Left ventricle myocardium inferior (tissue), 1 donor: ENCODE measurements at places on chromosomes 7 and 10.
A peak's percentile ranks its signal among the peaks of the same experiment; 100 is the strongest.

- H3K27me3 ChIP-seq: no peaks in the 10 kb centered on the region
- no peak overlapping the region for H3K4me3 ChIP-seq
- DNase-seq: no peak
- H3K36me3 ChIP-seq: no peaks in the 10 kb centered on the region
- peaks cover 6% of the 10 kb centered on the region for H3K4me1 ChIP-seq
Measured at GRCh38 chr10:88507826-88508453, 75.2 kb downstream of the RNLS start.

GRCh38 chr10:80292607-80293239 is 3.3 kb upstream of the MAT1A start:
- H3K27ac ChIP-seq: no peak overlapping the region
- H3K4me3 ChIP-seq: no peak overlapping the region
- peaks cover 51% of the 10 kb centered on the region for H3K27me3 ChIP-seq
- H3K36me3 ChIP-seq: no peaks in the 10 kb centered on the region

DNA sequence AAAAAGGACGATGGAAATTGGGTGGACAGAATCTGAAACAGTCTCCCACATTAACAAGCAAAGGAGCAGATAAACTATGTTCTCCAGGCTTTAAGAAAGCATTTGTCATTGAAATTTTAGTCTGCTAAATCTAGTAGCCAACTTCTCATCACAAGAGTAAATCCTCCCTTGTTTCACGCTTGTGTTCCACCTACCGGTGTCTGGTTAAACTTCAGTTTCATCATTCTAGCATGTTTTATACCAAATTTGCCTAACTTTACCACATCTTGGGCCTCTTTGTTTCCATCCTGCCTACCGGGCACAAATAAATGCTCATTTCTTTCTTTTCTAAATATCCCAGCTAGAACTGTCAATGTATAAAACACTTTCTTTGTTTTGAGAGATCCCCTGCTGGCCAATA is 5.8 kb downstream of the LIPA start:
- peaks cover 31% of the 10 kb centered on the region for H3K4me1 ChIP-seq
- DNase-seq: no peak
- H3K4me3 ChIP-seq: no peak overlapping the region
- H3K27ac ChIP-seq: no peak overlapping the region
- no peaks in the 10 kb centered on the region for H3K27me3 ChIP-seq

GRCh38 chr10:13997650-13998049 is 333.1 kb downstream of the FRMD4A start:
- H3K36me3 ChIP-seq: no peaks in the 10 kb centered on the region
- H3K4me3 ChIP-seq: no peak overlapping the region
- DNase-seq: no peak
- H3K27ac ChIP-seq: peak overlapping the region; percentile 25

DNA sequence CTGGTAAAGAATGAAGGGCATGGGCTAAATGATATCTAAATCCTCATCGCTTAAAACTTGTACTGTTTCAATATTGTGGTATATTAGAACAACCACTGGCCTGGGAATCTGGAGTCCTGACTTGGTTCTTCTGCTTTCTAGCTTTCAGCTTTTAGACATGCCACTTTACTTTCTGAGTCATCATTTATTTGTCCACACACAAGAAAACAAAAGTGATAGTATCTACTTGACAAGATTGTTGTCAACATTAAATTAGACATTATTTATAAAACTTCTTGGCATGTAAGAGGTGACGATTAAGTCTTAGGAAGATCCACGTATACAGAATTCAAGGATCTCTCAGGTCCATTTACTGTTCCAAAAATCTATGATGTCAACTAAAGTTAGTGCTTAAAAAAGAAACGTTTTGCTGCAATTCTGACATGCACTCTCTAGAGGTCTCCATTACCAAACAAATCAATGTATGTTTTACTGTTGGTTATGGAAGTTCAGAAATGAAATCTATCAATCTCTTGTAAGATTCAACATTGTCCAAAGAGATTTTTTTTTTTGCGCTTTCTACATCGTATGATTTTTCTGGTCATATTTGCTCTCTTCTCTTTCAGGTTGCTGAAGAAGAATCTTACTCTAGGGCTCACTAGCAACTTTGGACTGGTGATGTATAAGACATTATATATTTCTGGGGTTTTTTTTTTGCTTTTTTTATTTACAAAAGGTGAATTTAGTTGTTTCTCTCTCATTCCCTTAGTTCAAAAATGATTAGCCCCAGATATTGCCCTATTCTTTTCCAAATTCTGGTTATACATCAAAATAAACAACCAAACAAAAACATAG is 53.6 kb upstream of the DYNC1I1 start:
- peaks cover 16% of the 10 kb centered on the region for H3K4me1 ChIP-seq
- no peak overlapping the region for H3K27ac ChIP-seq
- no peaks in the 10 kb centered on the region for H3K27me3 ChIP-seq
- no peaks in the 10 kb centered on the region for H3K36me3 ChIP-seq

DNA sequence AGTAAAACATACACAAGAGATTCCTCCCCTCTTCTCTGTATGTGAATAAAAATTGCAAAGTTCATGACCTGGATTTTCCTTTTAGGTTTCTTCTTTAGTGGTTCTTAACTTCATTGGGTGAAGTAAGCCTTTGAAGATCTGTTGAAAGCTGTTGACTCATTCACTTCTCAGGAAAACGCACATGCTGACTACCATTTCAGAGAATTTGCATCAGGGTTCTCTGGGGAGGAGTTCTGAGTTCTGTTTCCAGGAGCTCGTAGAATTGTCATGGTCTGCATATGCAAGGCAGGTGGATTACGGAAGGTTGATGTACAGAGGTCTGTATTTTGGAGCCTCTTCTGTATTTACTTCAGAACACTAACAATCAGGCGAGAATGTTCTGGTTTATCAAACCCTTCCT is 962 bp upstream of the SLC26A4 start:
- peaks cover 23% of the 10 kb centered on the region for H3K27me3 ChIP-seq
- no peak overlapping the region for H3K27ac ChIP-seq
- no peaks in the 10 kb centered on the region for H3K36me3 ChIP-seq

DNA sequence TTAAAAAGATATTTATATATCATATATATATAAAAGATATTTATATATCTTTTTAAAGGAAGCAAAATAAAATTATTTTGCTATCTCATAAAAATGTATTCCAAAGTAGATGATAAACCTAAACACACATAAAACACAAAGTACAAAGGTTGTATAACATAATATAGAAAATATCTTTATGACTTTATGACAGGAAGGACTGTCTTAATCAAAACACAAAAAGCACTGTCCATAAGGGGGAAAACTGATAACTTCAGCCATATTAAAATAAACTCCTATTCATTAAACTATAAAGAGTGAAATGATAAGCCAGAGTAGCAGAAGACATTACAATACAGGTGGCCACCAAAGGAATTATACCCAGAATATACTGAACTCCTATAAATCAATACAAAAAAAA is 34.8 kb downstream of the KDM7A start:
- no peak overlapping the region for H3K27ac ChIP-seq
- H3K36me3 ChIP-seq: peaks cover 1% of the 10 kb centered on the region
- no peak for DNase-seq
